ENCODE measurements at places on chromosomes 5 and 9.

DNA sequence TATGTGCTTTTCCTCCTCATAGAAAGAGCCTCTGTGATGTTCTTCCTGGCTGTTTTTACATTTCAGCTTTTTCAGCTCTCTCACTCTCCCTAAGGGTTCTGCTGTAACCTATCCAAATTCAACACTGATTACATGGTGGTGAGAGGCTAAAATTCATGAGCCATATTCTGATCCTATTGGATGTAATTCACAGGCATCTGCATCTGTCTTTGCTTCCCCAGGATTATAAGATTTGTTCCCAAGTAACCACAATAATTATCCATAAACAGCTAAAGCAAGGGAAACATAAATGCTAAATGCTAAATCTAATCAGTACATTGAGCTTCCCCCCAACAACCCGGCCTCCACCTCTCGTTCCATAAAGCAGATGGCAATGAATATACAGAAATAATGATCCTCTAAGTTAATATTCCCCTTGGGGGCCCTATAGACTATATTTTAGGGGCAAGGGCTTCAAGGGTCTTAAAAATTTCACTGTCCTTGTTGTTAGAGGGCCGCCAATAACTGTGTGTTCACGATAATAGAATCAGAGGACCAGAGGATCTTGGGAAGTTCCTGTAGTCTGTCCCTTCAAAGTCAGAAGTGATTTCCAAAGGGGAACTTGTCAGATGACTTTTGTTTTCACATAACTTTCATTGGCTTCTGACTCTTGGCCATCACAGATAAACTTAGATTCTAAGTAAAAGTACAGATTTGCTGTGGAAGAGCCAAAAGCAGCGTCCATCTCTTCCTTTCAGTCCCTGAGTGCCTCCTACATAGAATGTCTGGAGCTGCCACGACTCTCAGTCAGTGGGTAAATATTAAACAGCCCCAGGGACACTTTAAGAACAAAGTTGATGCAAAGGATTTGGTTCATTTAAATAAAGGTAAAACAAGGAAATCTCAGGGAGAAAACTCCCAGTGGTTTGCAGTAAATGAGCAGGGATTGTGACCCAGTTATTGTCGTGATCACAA, 125.6 kb downstream of the ALDH1A1 start:
- DNase-seq = no peak

DNA sequence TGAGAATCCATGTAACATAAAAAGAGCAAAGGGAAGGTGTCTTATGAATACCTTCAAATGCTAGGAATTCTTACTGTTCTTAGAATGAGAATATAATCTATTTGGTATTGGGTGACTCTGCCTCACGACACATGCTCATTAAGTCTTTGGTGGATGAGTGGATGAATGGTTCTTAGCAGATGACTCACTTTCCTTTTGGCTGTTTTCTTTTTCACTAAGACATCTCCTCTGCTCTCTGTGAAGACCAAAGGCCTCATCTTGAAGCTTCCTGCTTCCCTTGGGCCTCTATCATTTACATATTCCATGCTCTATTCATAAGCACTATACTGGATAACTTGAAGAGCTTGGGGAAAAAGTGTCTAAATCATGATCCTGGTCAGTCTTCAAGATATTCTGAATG, 468.1 kb downstream of the SPATA31D1 start:
- DNase-seq = no peak

GRCh38 chr5:174294891-174295620, 249.6 kb downstream of the NSG2 start:
- DNase-seq = no peak

- no peak for DNase-seq
These were observed 27.5 kb downstream of the CORO2A start for GRCh38 chr9:98164912-98165311.

GRCh38 chr5:107820429-107820828, 149.7 kb upstream of the EFNA5 start:
- no peak for DNase-seq

GRCh38 chr9:119078015-119078414, 291.2 kb downstream of the BRINP1 start:
- no peak for DNase-seq

DNA sequence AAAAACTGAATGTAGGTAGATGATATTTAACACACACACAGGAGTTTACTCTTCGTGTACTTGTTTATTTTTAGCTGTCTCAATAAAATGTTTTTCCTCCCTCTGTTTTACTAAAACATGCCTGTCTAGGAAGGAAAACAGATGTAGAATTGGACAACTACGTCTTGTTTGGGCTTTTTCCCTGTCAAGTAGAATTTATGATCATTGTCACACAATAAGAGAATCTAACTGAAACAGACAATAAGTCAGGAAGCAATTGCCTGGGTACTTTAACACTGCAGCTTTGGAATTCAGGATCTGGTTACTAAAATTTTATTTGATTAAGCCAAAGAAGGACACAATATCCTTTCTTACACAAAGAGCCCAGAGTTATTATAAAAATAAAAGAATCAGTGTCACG, 164.2 kb downstream of the ZDHHC21 start:
- no peak for DNase-seq

- no peak for DNase-seq
These were observed 157.2 kb upstream of the CDH18 start for GRCh38 chr5:20145240-20145639.

GRCh38 chr9:37730256-37730655, 23.3 kb upstream of the TRMT10B start:
- no peak for DNase-seq

DNA sequence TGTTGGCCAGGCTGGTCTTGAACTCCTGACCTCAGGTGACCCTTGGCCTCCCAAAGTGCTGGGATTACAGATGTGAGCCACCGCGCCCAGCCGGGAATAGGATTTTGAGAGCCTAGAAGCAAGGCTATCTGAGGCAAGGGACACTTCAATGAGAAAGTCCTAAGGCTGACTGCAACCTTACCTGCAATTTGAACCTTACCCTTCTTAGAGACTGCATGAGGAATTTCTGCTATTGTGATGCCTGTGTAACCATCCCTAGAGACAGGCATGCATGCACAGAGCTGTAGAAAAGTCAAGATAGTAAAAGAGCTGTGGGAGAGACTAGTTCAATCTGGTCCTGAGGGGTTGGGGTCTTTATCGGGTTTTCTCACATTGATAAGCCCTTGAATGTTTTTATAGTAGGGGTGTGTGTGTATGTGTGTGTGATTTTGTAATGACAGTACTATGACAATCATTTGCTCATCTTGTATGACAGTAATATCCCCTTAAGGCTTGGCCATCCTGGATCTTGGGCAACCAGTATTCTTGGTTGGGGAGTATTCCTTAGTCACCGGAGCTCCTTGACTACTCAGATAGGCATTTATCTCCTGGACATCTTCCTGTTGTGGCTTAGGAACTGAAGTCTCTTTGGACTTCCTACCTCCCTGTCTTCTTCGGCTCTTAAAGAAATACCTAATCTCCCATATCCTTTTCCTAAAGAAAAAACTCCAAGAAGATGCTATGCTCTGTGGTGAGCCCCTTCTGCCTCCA, 11.2 kb downstream of the DNAJB5 start:
- DNase-seq = no peak

GRCh38 chr5:138662599-138662998, 87.4 kb upstream of the HSPA9 start:
- peak; percentile 53 for DNase-seq

- peak; percentile 76 for DNase-seq
These were observed 46.4 kb downstream of the ANXA2R start for GRCh38 chr5:42993516-42994245.

GRCh38 chr5:162512935-162513565, 445.5 kb downstream of the GABRG2 start:
- DNase-seq = no peak

- DNase-seq = no peak
These were observed 2.2 kb upstream of the SLC38A9 start for GRCh38 chr5:55714339-55714738.

- no peak for DNase-seq
These were observed 23.8 kb downstream of the POLR1E start for GRCh38 chr9:37509536-37509935.

GRCh38 chr9:100472268-100472667, 681 bp upstream of the TMEFF1 start:
- DNase-seq = no peak

GRCh38 chr5:14465116-14465515, 116.5 kb upstream of the OTULINL start:
- no peak for DNase-seq

DNA sequence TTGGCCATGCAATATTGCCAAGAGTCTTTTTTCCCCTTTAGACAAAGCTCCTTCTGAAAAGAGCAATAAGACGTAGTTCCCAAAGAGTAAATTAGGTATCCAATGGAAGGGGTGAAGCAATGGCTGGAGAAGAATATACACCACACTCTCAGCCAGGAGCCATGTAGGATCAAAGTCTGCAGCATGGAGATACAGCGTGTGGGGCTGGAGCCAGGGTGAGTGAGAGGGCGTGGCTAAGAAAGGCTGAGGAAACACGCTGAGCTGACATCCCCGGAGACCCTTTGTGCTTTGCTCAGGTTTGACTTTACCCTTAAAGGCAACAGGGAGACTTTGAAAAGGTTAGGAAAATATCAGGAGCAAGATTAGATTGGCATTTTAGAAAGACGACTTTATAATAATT, 87.1 kb upstream of the ELL2 start:
- DNase-seq = no peak

- DNase-seq = no peak
These were observed 48.3 kb downstream of the EHMT1 start for GRCh38 chr9:137666955-137667670.

- DNase-seq = no peak
These were observed 26.8 kb downstream of the ANP32B start for GRCh38 chr9:98009936-98010335.

- DNase-seq = no peak
These were observed 331.8 kb downstream of the KDM4C start for GRCh38 chr9:7089406-7090193.

GRCh38 chr9:125851979-125852378, 104.8 kb downstream of the PBX3 start:
- DNase-seq = no peak

DNA sequence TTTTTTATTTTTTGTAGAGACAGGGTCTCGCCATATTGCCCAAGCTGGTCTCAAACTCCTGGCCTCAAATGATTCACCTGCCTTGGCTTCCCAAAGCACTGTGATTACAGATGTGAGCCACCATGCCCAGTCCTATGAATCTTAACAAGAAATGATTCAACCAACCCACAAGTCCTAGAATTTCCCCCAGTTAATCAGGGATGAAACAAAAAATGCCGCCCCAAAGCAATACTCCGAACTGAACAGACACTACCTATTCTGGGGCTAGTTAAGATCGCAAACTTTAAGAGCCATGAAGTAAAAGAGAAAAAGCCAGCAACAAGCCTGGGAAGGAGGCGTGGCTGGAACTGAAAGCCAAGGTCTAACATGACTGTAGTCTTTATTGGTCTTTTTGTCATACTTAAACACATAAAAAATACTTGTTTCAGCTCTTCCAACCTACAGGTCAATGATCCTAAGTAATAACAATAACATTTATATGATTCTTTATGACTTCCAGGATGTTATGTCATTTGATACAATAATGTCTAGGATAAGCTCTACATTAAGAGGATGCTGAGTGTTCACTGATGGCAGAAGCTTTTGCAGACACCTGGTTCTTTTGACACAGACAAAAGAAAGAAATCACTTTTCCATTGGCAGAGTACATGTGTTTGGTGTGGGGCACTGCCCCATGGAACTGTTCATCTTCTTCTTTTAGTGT, 361.1 kb upstream of the TLE4 start:
- no peak for DNase-seq

DNA sequence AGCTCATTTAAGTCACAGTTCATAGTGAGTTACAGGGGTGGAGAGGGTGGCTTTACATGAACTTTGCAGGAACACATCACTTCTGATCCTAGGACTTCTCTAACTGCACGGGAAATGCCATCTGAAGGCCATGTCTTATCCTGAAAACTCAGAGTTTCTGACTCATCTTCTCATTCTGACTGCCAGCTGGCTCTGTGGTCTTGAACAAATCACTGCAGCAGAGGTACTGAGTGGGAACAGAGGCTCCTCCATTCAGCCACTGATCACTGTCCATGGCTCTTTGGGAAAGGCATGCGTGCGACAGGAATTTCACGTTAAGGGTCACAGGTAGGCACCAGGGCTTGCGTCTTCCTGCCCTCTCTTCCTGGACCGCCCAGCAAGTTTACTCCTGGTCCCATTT, 114.6 kb upstream of the LRRTM2 start:
- DNase-seq = no peak

- DNase-seq = no peak
These were observed 202.7 kb upstream of the RGMB start for GRCh38 chr5:98570661-98571191.

DNA sequence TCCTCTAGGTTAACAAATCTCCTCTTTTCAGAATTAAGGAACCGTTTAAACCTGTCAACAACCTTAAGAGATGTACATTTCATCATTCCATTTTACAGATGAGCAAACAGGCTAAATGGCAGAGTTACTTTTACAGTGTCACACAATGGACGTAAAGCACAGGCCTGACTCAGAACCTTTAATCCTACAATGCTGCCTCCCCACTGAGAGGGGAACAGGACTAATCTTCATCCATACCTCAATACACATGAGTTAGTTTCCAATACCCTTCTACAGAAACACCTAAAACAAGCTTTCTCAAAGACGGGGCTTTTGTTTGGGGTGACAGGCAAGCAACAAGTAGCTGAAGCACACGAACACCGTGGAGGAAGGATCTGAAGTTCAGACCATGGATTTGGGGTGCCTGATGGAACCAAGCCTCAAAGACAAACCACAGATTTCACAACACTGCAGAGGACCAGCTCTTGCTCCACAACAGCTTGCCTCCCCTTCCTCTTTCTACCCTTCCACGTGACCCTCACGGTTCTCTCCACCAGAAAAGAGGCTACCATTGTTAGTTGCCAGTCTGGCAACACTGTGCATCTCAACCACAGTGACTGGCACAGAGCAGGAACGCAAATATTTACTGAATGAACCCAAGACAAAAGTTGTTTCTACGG, 1.8 kb downstream of the RNF130 start:
- no peak for DNase-seq

GRCh38 chr9:4828761-4829160, 36.0 kb downstream of the RCL1 start:
- DNase-seq = no peak

- DNase-seq = no peak
These were observed 291.8 kb upstream of the DAB2 start for GRCh38 chr5:39716532-39717028.

DNA sequence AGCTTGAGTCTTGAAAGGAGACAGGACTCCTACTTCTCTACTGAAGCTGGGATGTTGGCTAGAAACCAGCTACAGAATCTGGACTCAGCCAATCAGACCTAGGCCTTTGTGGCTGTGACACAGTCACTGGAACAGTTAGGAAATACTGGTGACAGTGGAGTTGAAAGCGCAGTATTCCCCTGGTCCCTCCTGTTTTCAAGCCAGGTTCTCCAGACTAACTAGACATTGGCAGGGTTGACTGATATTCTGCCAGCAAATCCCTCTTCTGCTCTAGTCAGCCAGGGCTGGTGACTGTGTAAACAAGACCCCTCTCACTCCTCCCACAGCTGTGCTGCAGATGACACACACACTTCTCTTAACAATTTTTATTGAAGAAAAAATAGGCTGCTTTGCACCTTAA, 8.7 kb downstream of the SHROOM1 start:
- no peak for DNase-seq

Data from activated CD8-positive, alpha-beta memory T cell treated with anti-CD3 and anti-CD28 coated beads, Interleukin-2, amount 50 U/mL, for 48 hours (primary cell).